Left ventricle myocardium superior (tissue), 1 donor: ENCODE measurements at places on chromosomes 6 and 20.

GRCh38 chr20:24109537-24109936 lies 121.0 kb upstream of the GGTLC1 start:
- DNase-seq: no peak

- no peak for DNase-seq
Measured at GRCh38 chr20:52454660-52455059, 263.1 kb upstream of the ZFP64 start.

DNA sequence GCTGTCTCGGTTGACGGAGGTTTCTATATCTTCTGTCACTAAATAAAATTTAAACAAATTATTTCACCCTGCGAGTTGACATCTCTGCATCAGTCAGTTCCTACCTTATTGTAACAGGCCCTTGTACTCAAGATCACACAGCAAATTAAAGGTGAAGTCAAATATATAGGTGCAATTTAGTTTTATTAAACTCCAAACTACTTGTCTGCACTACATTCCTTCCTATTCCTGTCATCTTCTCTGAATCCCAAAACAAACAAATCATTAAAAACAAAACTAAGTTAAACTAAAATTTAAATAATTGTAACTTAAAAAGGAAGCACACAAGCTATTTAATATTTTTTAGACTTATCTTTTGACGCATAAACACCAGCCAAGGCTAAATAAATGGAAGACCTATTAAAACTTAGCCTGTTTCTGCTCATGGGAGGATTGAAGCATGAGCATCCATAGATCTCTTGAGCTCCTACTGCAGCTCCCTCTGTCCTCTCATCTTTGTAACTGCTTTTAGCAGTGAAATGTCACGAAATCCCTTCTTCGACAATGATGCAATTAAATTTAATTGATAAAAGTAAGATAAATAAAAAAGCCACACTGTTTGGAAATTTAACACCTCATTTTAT lies 1152.3 kb upstream of the GJE1 start:
- no peak for DNase-seq

GRCh38 chr6:4922488-4923037 lies 81.3 kb downstream of the RPP40 start:
- DNase-seq: no peak
